Fibroblast of skin of scalp (primary cell): ENCODE measurements at places on chromosomes 5 and 9.

GRCh38 chr5:55481293-55481855 lies 53.4 kb downstream of the PLPP1 start:
- peak; percentile 51 for DNase-seq

- no peak for DNase-seq
These were observed 1676.0 kb upstream of the NUDT12 start for GRCh38 chr5:105238561-105238960.

DNA sequence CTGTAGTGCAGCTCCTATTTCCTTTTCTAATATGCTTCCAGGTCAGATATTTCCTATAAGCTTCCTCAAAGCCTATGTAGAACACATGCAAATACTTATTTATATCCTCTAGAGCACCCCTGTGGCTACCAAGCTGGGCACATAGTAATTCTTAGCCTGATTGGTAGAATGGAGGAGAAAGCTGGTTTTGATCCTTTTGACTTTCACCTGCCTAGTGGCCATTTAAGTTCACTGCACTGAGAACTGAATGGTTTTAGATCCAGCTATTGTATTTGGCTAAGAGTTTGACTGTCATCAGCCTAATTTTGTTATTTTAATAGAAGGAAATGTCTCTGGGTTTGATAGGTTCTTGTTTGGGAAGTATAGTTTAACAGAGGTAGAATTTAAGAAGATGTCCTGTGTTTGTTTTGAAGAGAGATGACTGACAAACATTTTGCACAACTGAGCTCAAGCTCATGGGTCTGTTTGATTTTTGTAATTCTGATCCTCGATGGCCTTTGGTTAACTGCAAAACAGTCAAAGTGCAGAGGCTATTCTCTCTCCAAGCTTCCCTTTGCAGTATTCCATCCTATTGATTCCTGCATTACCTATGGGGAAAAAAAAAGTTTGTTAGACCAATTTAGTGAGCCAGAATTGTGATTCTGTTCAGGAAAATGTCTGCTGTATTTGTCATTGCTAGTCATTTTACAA lies 85.4 kb downstream of the KCNN2 start:
- DNase-seq: peak; percentile 4

DNA sequence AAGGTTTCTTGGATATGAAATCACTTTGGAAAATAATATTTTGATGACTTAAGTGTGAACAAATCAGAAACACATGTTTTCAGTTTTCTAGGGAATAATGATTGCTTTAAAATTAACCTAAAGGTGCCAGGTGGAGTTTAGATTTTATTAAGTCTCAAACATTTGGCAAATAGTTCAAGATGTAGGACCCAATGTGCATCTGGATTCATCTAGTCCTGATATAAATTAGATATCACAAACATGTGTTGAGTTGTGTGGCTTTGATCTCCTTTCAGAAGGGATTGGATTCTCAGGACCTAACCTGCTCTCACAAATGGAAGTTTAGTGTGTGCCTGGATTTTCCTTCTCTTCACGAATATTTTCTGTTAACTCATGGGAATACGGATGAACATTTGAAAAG lies 291.4 kb upstream of the ISL1 start:
- no peak for DNase-seq

DNA sequence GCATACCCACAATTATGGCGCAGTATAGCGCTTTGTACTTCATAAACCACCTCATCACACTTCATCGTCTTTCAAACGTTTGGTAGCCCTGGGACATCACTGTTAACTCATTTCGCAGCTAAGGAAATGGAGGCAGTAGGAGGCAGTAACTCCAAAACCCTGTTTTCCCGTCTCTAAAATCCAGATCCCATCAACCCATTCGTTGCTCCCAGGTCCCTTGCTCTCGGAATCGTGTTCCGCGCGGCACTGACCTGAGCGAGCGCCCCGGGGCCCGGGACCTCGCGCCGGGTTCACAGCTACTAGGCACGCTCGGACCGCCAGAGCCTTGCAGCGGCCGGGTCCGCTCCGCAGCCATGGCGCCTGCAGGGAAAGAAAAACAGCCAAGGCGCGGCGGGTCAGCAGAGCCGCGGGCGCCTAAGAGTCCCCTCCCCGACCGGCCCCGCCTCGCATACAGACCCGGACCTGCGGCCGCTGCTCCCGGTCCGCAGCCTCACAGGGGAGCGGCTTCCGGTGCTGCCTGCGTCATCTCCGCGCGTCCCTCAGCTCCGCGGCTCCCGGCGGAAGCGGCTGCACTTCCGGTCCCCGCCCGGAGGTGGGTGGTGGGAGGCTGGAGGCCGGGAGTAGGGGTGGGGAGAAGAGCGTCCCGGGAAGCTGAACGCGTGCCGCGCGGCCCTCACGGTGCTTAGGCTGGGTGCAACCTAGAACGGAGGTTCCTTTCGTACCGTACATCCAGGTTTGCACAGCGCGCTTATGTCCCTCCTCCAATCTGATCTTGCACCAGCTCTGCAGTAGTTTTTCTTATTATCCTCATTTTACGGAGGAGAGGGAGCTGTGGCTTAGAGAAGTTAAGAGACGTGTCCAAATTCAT lies at the start of gene FBXW2:
FBXW2 (minus strand) TSS at position 519 of the 868 bp plus-strand sequence. CDS start 5,158 bp downstream, outside the sequence.
- DNase-seq: peak; percentile 91

- DNase-seq: peak; percentile 51
These were observed 92.1 kb downstream of the TLE4 start for GRCh38 chr9:79663878-79664277.

DNA sequence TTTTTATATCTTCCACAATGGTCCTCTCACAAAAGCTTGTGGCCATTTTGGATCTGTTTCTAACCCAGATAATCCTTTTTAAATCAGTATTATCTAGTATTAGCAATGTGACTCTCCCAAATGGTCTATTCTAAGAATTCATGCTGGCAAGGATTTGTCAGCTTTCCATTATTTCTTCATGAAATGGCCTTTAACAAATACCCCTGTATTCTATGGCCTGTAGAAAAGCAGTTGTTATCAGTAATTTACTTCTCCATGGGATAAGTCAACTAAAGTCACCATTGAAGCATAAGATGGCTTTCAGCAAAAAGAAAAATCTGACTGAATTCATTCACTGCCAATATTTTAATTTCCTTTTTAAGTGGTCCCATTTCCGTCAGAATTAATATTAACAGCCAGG lies 346.4 kb upstream of the FAM174A start:
- no peak for DNase-seq

- no peak for DNase-seq
These were observed 22.7 kb upstream of the PLPP6 start for GRCh38 chr9:4639420-4639819.

DNA sequence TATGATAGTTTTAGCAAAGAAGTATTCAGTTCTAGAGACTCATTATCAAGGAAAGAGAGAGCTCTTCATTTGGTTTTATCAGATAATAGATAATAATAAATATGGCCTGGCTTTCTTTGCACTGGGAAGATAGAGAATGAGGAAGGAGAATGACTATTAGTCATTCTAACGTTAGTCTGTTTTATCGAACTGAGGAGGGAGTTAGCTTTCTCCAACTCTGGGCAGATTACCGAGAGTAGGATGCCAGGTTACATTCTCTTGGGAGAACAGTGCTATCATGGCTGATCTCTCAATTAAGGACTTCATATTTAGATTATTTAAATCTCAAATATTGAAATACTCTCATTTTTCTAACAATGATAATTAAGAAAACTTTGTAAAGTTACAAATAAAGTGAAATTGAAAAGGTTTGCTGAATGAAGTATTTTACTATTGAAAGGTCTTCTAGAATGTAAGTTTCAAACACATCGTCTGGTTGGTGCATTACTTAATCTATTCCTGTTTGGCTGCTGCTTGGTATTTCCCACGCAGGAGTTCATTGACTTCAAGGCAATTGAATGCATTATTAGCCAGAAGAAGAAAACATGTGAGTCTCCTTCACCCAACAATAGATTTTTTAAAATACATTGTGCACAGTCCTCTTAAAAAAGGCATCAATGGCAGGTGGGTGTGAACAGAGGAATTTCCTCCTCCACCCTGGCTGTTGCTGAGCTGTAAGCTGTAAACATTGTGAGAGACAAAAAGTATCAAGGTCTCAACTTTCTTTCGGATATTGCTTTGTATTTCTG lies 140.8 kb downstream of the C9orf152 start:
- DNase-seq: no peak

- no peak for DNase-seq
These were observed 377.5 kb downstream of the MED10 start for GRCh38 chr5:6000867-6001266.

DNA sequence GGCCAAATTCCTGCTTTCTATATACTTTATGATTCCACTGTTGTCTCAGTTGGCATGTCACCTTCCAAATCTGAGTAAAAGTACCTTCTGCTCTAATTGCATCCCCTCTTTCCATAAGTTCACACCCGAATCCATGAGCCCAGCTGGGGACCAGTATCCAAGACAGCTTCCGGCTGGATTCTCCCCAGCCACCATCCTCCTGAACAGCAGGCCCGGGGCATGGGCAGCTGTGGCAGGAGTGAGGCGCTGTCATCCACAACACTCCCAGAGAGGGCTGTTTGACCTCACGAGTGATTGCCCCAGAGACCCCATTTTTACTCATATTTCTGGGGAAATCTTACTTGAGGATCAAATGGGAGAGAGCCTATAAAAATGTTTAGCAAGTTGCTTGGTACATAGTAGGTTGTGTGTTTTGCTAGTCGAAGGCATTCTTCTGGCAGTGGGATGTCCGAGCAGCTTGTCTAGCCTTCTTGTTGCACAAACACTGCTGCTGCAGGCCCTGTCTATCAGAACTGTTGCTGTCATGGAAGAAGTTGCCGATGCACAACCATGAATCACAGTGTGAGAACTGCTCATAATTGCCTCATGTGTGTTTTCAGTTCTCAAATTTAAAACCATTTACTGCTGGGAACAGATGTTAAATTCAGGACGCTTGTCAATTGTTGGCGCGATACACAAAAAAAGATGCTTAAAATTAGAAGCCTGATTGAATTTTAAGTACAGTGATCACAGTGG lies 93.8 kb downstream of the HSPA4 start:
- no peak for DNase-seq
